ENCODE measurements at places on chromosomes 2 and 18.

DNA sequence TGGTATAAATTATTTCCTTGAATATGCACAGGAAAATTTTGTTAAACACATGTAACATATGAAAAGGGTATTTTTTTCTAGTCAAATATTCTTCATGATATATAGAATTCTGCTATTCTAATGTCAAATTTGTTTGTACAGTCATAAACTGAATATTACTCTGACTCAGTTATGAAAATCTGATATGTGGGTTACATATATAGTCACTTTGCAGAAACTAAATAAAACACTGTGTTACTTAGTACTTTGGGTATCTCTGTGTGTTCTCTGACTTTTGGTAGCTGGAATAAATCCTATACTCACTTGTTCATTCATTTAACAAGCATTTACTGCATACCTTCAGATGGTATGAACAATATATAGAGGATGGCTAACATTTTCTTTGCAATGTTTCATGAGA, 159.4 kb downstream of the TTC27 start:
- no peak for DNase-seq

DNA sequence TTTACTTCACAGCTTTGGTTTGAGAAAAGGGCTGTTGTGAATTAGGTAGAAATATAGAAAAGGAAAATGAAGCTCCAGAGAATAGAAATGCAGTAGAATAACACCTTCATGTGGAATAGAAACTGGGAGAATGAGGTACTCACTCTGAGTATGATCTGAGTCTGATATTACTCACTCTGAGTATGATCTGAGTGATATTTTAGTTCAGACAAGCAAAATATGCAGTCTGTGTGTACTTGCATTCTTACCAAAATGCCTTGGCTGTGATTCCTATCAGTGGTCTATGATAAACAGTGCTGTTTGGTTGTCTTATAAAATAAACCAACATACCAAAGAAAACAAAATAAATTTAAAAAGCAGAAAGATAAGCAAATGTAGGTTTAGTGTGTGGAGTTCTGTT, 487.6 kb downstream of the THSD7B start:
- no peak for DNase-seq

- no peak for DNase-seq
These were observed 10.1 kb upstream of the ROCK2 start for GRCh38 chr2:11354363-11355154.

GRCh38 chr2:124035001-124035400, 9.9 kb downstream of the CNTNAP5 start:
- DNase-seq: no peak

- DNase-seq: no peak
These were observed 45.8 kb upstream of the NFU1 start for GRCh38 chr2:69483024-69483423.

Measured in C1 segment of cervical spinal cord (tissue), 14 donors.